ENCODE measurements at places on chromosomes 6 and 20. TPM values are rescaled to one million over a fixed set of nuclear protein-coding genes. Genes with fewer than 3 reads are reported as not detected.

Gene RFX6
- not detected for total RNA-seq

DNA sequence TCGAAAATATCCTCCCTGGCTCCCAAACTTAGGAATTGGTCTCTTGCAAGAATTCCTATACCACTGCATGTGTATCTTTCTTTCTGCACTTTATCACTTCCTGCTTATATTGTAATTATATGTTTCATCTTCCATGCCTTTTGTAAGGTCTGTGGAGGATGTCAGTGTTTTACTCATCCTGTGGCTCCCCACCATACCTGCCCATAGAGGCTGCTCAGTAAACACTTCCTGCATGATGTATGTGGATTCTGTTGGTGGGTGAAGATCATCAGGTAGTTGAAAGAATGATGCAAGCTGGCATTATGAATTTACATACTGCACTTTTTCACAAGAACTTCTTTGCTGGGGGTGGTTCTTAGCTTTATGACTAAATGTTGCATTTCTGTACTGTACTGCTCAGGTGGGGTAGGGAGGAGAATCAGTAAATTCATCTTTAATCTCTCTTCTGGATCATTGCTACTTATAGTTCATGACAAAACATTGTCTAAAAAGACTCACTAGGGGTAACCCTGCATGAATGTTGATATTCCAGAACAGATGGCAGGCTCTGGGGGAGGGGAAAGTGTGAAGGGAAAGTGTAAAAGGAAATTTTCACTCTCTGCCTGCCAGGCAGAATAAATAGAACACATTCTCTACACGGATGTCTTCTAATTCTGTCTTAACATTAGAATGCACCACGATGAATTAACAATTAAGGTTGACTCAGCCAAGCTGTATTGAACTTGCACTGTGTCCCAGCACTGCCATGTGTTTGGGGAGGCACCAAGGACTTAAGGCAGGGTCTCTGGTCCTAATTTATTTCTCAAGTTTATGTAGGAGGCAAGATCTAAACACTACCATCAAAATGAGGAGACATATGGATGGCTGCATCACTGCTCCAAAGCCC, 36.0 kb upstream of the KLHL31 start:
- no peak for DNase-seq

DNA sequence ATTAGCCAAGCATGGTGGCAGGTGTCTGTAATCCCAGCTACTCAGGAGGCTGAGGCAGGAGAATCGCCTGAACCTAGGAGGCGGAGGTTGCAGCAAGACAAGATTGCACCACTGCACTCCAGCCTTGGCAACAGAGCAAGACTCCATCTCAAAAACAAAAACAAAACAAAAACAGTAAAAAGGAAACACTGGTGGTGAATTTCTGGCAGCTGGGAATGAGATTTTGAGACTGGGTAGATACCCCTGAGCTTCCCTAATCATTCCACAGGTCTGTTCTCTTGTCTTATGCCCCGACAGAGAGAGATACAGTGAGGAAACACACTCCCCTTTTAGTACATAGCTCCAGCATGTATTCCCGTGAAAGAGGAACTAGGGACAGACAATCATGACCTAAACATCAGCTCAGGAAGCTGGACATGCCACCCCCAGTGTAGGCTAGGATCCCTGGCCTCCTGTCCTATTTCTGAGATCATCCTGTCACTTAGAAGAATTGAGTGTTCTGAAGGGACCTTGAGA, 9.6 kb downstream of the MAN1A1 start:
- DNase-seq, result no peak

DNA sequence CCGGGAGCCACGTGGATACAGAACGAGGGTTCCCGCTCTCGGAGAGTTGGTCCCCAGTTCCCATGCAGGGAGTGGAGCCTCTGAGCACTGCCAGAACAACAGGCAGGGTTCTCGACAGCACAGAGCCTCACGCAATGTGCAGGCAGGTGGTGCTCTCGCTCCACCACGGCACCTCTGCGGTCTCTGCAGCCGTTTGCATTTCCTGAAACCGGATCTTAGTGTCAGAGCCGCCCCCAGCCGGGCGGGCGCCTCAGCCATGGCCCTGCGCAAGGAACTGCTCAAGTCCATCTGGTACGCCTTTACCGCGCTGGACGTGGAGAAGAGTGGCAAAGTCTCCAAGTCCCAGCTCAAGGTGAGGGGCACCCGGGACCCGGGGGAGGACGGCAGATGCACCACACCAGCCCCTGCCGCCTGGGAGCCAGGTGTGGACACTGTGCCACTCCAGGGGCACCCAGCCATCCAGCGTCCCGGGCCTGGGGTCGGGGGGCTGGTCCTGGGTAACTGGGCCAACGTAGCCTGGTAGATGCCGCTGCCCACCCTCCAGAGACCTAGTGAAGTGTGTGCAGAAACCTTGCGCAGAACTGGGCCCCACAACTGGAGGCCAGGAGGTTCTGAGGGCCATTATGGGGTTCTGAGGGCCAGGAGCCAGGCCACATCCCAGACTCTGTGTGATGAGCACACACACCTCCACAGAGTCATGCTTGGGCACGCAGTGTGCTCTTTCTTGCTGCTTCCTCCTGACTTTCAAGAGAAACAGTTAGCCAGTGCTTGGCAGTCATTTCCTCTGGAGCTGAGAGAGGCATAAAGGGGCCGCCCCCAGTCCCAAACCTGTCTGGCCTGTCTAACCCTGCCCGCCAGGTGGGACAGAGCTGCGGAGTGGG, at the start of gene DEF6:
Gene DEF6, plus strand, starts transcription at position 218 of the 881 bp plus-strand sequence. Its CDS starts 39 bp downstream, at position 257.
- no peak for DNase-seq

- DNase-seq, result no peak
These were observed 43.7 kb upstream of the TULP4 start for GRCh38 chr6:158268361-158269147.

Gene SLPI
- total RNA-seq, result 205 TPM

DNA sequence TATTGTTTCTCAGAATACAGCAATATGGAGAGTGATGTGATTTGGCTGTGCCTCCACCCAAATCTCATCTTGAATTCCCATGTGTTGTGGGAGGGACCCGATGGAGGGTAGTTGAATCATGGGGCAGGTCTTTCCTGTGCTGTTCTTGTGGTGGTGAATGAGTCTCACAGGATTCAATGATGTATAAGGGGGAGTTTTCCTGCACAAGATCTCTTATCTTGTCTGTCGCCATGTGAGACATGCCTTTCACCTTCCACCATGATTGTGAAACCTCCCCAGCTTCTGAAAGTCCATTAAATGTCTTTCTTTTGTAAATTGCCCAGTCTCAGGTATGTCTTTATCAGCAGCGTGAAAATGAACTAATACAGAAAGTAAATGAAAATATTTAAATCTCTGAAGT, 234.8 kb upstream of the TENT5A start:
- no peak for DNase-seq

DNA sequence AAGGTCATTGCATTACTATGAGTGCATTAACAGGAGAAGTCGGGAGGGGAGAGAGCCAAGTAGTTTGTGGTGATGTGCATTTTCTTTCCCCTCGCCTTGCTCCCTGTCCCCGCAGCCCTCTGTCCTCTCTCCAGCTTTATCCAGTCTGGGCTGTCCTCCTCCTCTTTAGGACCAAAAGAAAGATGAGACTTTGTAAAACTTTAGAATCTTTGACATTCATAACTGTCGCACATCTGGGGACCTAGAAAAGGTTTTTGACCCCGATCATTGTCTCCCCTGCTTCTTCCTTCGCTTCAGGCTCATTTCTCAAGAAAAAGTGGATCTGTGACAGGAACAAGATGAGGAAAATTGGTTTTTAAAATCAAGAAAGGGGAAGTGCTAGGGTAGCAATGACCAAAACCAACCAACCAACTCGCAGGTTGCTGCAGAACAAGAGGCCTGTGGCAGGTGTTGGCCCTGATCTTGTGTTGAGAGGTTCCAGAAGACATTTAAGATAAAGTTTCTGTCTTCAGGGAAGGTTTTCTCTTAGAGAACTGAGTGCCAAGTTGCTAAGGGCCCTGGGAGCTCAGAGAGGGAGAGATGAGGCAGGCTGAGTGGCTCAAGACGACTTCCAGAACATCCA, 17.6 kb downstream of the SYTL3 start:
- DNase-seq, result no peak

- DNase-seq, result no peak
These were observed 82.1 kb downstream of the ELOVL5 start for GRCh38 chr6:53266553-53267090.

Gene CAPN11
- 8.4 TPM for total RNA-seq

DNA sequence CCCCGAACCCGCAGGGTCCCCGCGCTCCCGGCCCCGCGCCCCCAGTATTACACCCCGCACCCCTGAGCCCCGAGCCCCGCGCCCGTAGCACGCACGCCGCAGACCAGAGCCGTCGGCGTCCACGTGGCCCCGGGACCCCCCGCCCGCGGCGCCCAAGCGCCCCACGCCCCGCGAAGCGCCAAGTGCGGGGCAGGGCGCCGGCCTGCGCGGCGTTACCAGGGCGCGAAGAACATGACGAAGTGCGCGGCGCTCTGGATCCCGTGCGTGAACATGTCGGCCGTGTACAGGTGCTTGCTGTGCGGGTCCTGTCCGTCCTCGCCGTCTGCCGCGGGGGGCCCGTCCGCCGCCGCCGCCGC, 312 bp downstream of the TXNDC5 start:
- no peak for DNase-seq

Gene EFHC1
- 10.2 TPM for total RNA-seq
